SK-N-SH (cell line): ENCODE measurements at places on chromosomes 4 and X.

DNA sequence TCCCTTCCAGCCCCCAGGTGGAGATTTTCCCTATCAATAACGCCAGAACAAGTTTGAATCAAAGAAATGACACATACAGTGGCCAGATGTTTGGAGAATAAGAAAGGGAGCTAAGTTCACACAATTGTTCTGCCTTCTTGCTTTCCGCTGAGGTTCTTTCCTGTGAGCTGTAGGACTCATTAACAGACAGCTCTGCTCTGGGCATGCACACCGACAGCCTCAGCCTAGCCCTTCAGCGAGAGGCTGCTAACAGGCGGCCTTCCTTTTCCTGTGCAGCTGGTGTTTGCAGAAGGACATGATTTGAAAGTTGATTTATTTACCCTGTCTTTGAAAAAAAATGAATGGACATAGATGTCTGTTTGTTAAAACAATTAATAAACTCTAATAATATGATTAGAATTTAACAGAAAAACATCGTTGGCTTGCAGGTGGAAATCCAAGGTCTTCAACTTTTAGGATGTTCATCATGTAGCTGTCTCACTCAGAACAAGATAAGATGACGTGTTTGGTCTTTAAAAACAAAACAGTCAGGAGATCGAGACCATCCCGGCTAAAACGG, 183.3 kb downstream of the KDR start:
- no peak for DNase-seq

- DNase-seq = no peak
Observed at GRCh38 chr4:153522802-153523094, 56.6 kb downstream of the TMEM131L start.

GRCh38 chr4:73067971-73068394, 1.5 kb downstream of the COX18 start:
- no peak for DNase-seq

DNA sequence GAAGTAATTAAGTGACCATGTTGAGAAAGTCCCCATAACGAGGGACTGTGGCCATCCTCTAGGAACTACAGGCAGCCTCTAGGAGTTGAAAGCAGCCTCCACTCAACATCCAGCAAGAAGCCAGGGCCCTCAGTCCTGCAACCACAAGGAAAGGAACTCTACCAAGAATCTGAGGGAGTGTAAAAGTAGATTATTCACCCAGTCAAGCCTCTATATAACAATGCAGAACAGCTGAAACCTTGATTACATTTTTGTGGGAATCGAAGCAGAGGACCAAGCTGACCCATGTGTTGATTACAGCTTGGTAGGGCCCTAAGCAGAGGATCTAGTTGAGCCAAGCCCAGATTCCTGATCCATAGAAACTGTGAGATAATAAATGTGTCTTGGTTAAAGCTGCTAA, 17.1 kb downstream of the RPS6KA6 start:
- no peak for DNase-seq

DNA sequence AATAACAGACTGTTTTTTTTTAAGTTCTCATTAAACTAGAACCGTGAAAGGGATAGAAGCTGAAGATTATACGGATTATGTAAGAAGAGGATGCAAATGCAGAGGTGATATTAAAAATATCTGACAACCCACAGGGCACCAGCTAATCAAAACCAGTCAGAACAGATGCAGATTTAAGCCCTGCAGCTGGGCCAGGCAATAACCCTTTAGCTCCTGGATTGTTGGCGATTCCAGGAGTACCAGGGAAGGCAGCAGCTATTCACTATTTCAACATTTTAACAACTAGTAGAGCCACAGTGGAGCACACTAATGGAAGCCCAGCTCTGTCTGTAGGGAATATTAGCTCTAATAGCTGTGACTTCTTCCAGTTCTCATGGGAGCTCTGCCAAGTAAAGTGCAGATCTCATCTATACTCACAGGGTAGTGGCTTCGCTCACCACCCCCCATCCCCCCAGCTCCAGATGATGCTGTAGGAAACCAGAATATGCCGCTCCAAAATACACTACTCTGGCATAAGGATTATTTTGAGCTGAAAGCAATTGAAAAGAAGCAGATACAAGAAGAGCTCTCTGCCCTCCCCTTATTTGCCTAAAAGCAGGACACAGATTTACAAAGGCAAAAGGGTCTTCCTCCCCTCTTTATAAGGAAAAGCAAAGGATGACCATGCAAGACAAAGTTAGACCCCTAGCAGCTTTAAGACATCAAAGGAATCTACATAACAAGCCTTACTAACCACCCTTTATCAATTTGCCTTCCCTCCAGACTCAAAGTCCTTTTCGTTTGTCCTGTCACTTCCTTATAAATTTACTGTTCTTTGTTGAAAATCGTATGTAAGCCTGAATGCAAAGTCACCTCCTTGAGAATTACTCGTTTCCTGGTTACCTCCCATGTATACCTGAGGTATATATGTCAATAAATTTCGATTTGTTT, 13.7 kb downstream of the SCD5 start:
- peak; percentile 72 for DNase-seq

DNA sequence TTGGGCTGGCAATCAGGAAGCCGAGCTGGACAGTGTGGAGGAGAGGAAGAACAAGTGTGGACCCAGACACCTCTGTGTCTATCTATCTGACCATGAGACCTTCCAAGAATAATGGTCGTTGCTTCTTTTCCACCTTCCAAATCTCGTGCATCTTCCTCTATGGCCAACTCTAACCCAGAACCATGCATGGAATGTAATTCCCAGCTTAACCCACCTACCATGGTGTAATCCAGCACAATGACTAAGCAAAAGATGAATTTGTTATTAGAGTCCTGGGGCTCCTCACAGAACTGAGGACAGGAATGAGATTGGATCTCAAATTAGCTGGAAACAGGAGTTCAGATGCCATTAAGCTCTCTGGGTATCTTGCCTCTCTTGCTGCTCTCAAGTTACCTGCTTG, 17.4 kb upstream of the TMEM184C start:
- no peak for DNase-seq

GRCh38 chr4:38670939-38671591, 7.1 kb downstream of the KLF3 start:
- no peak for DNase-seq

- DNase-seq = no peak
Observed at GRCh38 chrX:41796577-41796976, 72.6 kb downstream of the GPR82 start.

GRCh38 chrX:94288325-94288724, 614.3 kb downstream of the FAM133A start:
- no peak for DNase-seq

DNA sequence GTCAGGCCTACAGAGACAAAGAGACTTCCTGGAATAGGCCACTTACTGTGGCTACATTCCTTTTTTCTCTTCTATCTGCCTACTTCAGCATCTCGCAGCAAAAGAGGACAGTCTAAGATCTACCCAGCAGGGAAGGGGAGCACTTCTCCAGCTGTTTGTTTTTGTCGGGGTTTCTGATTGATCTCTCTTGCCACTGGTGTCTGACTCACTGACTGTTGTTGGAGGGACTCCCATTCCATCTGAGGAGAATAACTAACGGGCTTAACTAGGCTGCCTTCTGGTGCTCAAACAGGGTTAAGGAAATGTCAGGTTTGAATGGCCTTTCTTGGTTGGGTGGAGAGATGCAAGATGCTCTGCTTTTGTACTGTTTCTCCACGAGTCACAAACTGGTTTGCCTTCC, 100.2 kb upstream of the TMEM164 start:
- DNase-seq = no peak

DNA sequence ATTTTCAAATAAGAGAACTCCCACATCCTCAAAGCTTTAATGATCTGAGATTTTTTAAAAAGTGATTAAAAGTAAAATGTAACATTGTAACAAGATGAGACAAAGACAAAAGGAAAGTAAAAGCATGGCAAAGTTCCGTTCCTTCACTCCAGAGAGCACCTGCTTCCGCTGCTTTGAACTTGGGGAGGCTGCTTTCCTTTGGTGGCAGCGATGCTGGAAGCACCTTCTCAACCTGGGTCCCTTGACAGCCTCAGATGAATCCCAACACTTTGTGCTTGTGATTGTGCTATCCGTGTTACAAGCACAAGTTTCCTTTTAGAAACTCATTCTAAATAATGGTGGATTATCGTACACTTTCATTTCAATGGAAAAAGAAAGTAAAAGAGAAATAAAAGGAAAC, 59.7 kb downstream of the HADH start:
- DNase-seq = no peak

GRCh38 chr4:143654571-143654970, 45.9 kb downstream of the FREM3 start:
- DNase-seq = no peak

DNA sequence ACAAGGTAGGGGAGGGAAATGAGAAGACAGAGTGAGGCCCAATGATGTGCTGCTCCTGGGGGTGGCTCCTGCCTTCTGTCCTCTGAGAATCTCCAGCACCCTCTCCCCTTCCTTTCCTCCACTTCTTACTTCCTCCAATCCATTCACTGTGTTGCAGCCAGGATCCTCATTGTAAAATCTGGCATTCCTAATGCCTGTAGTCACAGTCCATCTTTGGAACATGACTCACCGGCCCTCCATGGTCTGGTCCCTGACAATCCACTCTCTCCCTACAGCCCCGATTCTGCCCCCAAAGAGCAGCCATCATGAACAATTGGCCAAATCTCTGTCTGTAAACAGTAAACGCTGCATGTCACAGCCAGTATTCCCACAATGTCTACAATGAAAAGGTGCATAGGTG, 72.9 kb downstream of the CLNK start:
- no peak for DNase-seq

GRCh38 chr4:101264993-101265815, 82.1 kb downstream of the PPP3CA start:
- no peak for DNase-seq

- DNase-seq = no peak
Observed at GRCh38 chrX:149207518-149207917, 297.6 kb downstream of the IDS start.

- DNase-seq = no peak
Observed at GRCh38 chr4:153295131-153295755, 49.2 kb upstream of the MND1 start.
